GOT3 (cell line): ENCODE measurements at places on chromosomes 12 and 14.

DNA sequence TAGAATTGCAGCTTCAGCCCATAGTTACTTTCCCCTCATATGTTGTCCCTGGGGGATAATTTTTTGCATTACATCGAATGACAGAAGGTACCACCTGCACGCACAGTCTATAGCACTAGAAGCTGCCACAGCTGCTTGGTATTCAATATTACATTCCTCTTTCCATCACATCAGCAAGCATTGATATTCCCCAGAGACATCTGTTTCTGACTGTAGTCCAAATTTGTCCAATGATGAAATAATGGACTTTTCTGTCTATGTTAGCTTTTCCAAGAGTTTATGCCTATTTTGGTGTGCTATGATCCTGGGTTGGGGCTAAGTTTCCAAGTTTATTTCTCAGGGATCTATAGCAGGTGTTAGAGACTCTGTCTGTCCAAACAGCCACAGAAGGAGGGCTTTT, 335.4 kb downstream of the LRIG3 start:
- DNase-seq: no peak

- no peak for DNase-seq
These were observed 33.0 kb downstream of the PWP1 start for GRCh38 chr12:107718606-107719005.

- DNase-seq: no peak
These were observed 209.1 kb downstream of the NUBPL start for GRCh38 chr14:31770271-31770670.

- no peak for DNase-seq
These were observed 179.7 kb downstream of the SSPN start for GRCh38 chr12:26374934-26375680.

DNA sequence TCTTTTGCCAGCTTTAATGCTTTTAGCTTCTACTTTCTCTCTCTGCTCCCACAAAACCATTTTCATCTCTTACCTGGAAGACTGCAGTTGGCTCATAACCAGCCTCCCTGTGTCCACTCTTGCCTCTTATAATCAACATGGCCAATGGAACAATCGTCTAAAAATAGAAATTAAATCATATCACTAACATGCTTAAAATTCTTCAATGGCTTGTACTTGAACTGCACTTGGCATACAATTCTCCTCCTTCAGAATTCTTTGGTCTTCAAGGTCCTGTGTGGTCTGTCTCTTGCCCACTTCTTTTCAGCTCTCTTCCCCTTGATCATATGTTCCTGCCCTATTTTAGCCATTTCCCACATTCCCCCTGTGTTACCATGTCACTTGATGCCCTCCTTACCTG, 342.2 kb downstream of the ATP23 start:
- no peak for DNase-seq

GRCh38 chr12:130655010-130655409, 61.1 kb downstream of the RIMBP2 start:
- no peak for DNase-seq

DNA sequence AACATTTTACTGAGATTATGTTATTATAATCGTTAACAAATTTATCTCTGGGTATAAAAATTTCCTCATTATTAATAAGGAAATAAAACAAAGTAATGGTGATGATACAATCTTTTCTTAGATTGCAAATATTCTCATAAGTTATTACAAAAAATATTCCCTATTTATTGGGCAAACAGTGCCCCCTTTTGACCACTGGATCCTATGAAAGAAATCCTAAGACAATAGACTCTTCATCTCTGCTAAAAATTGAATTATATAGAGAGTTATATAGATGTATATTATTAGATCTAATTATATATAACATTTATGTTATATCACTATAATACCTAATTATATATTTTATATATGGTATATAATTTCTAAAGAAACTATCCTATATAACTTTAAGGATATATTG, 94.2 kb upstream of the FGD4 start:
- no peak for DNase-seq

GRCh38 chr12:42981379-42981778, 391.8 kb upstream of the PRICKLE1 start:
- no peak for DNase-seq

- no peak for DNase-seq
These were observed 44.8 kb upstream of the METAP2 start for GRCh38 chr12:95429172-95429510.

DNA sequence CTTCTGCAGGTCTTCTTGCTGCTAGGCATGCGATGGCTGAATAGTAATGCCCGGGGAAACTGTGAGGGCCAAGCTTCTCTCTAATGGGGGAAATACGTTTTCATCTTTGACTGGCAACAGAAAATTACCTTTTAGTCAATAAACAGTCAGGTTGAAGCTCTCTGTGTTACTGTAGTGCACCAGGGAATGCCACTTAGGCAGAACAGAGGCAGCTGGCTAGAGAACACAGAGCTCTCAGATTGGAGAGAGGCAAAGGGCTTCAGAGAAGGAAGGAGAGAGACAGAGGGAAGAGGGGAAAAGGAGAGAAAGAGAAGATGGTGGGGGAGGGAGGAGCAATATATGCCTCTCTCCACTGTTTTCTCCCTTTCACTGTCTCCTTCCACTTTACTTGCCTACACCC, 6.7 kb downstream of the HSD17B6 start:
- DNase-seq: no peak

- DNase-seq: no peak
These were observed 20.0 kb downstream of the BEST3 start for GRCh38 chr12:69679119-69679518.

- no peak for DNase-seq
These were observed 41.2 kb downstream of the DGLUCY start for GRCh38 chr14:91154851-91155625.

DNA sequence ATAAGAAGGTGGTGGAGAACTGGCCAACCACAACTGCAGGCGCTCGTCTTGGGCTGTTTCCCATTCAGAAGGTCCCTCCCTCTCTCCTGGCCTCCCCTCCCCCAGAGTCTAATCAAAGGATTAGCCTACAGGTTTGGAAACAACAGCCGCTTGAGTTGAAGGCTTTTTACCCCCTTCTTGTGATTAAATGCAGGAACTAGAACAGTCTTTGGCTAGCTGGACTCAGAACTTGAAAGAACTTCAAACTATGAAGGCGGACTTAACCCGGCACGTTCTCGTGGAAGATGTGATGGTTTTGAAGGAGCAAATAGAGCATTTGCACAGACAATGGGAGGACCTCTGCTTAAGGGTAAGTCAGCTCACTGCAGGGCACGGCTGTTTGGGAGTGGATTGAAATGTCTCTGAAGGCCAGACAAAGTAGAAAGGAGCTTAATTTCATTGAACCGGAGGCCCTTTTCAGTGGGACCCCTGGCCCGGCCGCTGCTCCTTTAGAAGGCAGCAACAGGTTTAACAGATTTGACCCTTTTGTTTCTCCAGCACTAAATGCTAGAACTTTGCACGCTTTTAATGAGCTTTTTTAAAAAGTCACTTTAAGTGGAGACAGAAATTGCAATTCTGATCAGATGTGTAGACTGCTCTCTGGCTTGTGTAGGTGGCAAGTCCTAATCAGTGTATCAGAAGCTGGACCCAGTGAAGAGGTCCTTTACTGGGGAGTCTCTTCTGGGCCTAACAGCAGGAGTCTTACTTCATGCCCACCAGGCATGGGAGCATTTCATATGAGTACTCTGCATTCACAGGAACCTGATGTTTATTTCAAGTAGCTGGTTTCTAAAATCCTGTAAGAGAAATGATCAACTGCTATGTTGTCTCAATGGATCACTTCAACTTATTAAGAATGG, 107.7 kb downstream of the ESR2 start:
- DNase-seq: no peak

GRCh38 chr14:94056579-94057308, 24.3 kb downstream of the DDX24 start:
- DNase-seq: no peak

DNA sequence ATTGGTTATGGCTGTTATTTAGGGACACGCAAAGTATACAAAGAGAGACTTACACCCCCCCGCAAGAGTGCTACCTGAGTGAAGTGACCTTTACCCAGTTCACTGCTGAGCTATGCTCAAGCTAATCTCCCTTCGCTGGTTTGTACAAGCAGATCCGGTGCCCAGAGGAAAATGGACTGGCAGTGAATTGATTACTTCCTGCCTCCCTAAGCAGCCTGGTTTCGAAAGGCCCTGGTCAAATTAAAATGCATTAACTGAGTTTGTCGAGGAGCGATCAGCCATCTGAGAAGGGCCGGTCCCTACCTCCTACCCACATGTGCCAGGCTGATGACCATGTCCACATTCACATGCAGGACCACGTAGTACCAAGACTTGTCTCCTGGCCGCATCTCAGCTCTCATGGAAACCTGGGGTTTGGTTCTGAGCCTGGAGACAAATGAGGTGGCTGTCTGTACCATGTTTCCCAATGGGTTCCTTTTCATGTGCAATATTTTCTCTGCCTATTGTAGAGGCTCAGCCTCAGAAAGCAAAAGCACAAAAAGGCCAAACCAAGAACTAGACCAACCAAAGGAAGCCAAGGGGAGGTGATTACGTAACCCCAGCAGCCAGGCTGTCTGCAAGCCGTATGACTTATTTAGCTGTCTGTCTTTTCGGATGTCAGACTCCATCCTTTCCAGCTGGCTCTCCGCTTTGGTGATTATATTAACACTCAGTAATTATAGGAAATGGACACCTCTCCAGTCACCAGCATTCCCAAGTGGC, 284.7 kb upstream of the PWP1 start:
- no peak for DNase-seq

DNA sequence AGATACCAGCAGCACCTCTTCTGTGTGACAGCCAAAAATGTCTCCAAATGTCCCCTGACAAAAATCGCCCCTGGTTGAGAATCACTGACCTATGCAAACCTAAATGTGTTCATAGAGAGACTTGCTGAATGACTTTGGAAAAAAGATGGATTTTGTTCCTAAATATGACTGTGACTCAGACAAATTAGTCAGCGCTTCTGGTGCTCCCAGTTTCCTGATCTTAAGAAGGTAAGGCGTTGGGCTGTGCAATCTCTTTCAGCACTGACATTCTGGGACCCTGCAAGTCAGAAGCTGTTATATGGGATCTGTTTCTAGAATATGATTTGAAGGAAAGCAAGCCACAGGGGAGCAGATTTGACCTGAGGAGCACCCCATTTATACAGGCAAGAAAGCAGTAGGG, 90.6 kb upstream of the PWP1 start:
- DNase-seq: no peak

- no peak for DNase-seq
These were observed 19.1 kb downstream of the TPCN1 start for GRCh38 chr12:113240395-113240794.

DNA sequence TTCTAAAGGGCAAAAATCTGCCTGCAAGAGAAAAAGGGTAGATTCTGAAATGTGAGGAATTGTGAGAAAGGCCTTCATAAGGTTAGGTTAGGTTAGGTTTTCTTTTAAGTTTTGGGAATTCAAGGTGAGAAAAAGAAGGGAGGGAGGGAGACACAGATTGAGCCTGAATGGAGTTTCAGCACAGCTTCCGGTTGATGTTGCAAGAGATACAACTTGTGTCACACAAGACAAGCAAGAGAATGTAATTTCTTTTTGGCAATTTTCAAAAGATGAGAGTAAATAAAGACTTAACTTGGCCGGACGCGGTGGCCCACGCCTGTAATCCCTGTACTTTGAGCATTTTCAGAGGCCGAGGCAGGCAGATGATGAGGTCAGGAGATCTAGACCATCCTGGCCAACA, 63.8 kb downstream of the CPSF2 start:
- DNase-seq: no peak

- no peak for DNase-seq
These were observed 8.6 kb downstream of the ISCU start for GRCh38 chr12:108570743-108571608.

- DNase-seq: no peak
These were observed 2.9 kb upstream of the AGAP2 start for GRCh38 chr12:57741413-57741789.

GRCh38 chr14:42140001-42140400, 533.3 kb downstream of the LRFN5 start:
- no peak for DNase-seq

GRCh38 chr12:41510470-41510869, 322.4 kb downstream of the PDZRN4 start:
- DNase-seq: no peak

GRCh38 chr12:54579258-54579657, 9.2 kb downstream of the PPP1R1A start:
- DNase-seq: no peak

DNA sequence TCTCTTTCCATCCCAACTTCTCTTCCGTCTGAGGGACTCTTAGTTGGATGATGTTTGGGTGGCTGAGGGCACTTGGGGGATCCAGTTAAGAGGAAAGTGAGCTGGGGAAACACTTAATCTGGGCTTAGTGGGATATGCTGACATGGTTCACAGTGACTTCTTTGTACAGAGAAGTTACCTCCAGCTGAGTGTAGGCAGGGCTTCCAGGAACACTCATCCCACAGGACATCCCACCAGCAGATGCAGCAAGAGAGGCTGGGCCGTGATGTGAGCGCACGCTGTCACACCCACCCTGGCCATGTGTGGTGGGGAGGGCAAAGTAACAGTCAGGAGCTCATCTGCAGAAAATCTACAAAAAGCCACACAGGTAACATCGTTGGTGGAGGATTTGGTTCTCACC, 832 bp upstream of the CACNA2D4 start:
- DNase-seq: no peak

DNA sequence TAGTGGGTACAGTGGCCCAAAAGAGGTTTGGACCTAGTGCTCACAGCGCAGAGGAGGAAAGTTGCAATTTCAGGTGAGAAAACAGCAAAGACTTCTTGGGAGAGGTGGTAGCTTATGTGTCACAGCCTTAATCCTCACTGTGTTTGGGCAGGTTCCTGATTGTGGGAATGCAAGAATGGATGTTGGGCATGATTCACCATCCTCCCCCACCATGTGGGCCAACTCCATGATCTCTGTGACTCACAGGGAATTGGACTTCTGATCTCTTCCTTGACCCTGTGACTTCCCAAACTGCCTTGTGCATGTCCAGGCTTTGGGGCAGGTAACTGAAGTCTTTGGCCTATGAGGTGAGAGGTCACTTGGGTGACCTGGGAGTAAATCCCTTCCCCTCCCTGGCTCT, 1.8 kb upstream of the CHST11 start:
- DNase-seq: no peak

GRCh38 chr14:31241450-31242114, 34.0 kb upstream of the HECTD1 start:
- no peak for DNase-seq

- DNase-seq: no peak
These were observed 31.3 kb upstream of the ULK1 start for GRCh38 chr12:131862994-131863710.
